ENCODE measurements at places on chromosomes 6 and 20. TPM values are rescaled to one million over a fixed set of nuclear protein-coding genes. Genes with fewer than 3 reads are reported as not detected.

The GABRR1 gene
- not detected for total RNA-seq

The SLC17A3 gene
- total RNA-seq: not detected

The ADGRF4 gene
- not detected for total RNA-seq

The MACROD2 gene
- total RNA-seq: 8.7 TPM

The GNRH2 gene
- not detected for total RNA-seq

The FAXC gene
- total RNA-seq: 1.4 TPM

The UBE2J1 gene
- 52.3 TPM for total RNA-seq

The TBPL1 gene
- 57.9 TPM for total RNA-seq

All from thyroid gland (tissue), 4 donors.